ENCODE measurements at places on chromosomes 1 and 21. TPM values are rescaled to one million over a fixed set of nuclear protein-coding genes. Genes with fewer than 3 reads are reported as not detected.

The AGT gene
- total RNA-seq, result 211 TPM

The ADAMTS4 gene
- 7.9 TPM for total RNA-seq

The PRELP gene
- total RNA-seq, result 8.1 TPM

The CR1L gene
- 3.5 TPM for total RNA-seq

The PIGP gene
- 25.2 TPM for total RNA-seq

The IL20 gene
- not detected for total RNA-seq

The ZNF593OS gene
- not detected for total RNA-seq

The KRTAP10-12 gene
- not detected for total RNA-seq

The ZC3H12A gene
- 1.3 TPM for total RNA-seq

The RIPK4 gene
- not detected for total RNA-seq

The KCNE2 gene
- total RNA-seq, result 0.54 TPM

The SRP9 gene
- total RNA-seq, result 222 TPM

The KRTAP13-2 gene
- not detected for total RNA-seq

The PRDM16 gene
- 19.5 TPM for total RNA-seq

The RPE65 gene
- total RNA-seq, result 0.25 TPM

The SPATC1L gene
- total RNA-seq, result 18.5 TPM

The B3GALT2 gene
- 32.4 TPM for total RNA-seq

The TMCC2 gene
- total RNA-seq, result 109 TPM

The NVL gene
- 29.7 TPM for total RNA-seq

Measured in dorsolateral prefrontal cortex (tissue), 122 donors.